Activated CD8-positive, alpha-beta T cell treated with anti-CD3 and anti-CD28 coated beads for 36 hours (primary cell): ENCODE measurements at places on chromosomes 7 and 10. TPM values are rescaled to one million over a fixed set of nuclear protein-coding genes. Genes with fewer than 3 reads are reported as not detected.

GRCh38 chr7:4145576-4145975, 536.5 kb upstream of the FOXK1 start:
- H3K27ac ChIP-seq = no peak overlapping the region
- no peak overlapping the region for H3K4me3 ChIP-seq
- DNase-seq = no peak
- peaks cover 5% of the 10 kb centered on the region for H3K4me1 ChIP-seq
- peaks cover 10% of the 10 kb centered on the region for H3K27me3 ChIP-seq

DNA sequence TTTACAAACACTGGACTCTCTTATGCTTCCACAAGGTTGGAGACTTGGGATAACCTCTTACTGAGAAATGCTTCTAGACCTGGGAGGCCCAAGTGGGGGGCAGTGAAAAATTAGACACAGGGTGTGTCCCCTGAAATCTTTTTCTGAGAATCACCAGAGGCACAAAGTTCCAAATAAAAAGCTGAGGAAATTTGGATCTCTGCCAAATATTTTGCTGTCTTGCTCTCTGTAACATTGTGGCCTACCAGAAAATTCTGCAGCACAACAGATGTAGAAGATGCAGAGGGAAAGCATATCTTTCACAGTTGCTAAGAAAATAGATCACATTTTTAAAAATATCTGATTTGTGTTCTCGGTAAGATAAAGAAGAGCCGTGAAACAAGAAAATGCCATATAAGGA, 849.4 kb downstream of the CCSER2 start:
- no peak overlapping the region for H3K27ac ChIP-seq
- no peak overlapping the region for H3K4me3 ChIP-seq
- H3K36me3 ChIP-seq = no peaks in the 10 kb centered on the region
- H3K4me1 ChIP-seq = no peaks in the 10 kb centered on the region
- DNase-seq = no peak

DNA sequence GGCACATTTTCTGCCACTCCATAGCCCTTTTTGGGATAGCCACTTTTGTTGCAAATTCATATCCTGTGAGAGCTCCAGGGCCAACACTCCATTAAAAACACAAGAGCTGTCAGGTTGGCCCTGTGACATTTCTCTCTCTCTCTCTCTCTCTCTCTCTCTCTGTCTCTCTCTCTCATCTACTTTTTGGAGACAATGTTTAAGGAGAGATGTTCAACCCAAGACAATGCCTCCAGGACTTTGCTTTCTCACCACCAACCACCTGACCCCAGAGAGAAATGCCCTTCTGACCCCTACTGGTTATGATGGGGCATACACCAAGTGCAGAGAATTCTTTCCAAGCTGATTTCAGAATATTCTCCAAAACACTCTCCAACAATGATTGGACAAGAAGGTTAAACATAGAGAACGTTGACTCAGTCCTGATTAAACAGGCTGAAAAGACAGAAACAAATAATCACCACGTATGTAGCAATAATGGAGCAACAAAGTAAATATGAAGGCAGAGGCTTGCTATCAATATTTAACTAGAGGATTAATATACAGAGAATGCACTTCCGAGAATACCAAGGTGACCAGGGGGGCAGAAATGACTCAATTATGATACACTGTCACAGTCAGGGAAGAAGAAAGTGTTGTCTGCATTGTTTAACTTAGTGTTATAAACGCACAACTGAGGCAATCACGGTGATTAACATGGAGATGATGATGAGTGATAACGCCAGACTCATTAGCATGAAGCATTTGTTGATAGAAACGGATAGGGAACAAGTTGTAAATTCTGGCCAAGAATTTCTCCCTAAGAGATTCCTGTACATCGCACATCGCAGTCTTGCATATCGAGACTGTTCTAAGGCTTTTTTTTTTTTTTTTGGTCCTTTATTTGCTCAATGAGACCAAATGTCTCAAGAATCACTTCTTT, 178.5 kb downstream of the NRP1 start:
- peak; percentile 36 for DNase-seq
- H3K36me3 ChIP-seq = no peaks in the 10 kb centered on the region
- H3K4me3 ChIP-seq = no peak overlapping the region

GRCh38 chr10:112954974-112955581, 5.0 kb downstream of the TCF7L2 start:
- no peak for DNase-seq
- no peaks in the 10 kb centered on the region for H3K36me3 ChIP-seq
- H3K4me3 ChIP-seq = no peak overlapping the region
- peaks cover 27% of the 10 kb centered on the region for H3K4me1 ChIP-seq
- no peak overlapping the region for H3K27ac ChIP-seq

GRCh38 chr10:130905386-130905785, 406.1 kb downstream of the TCERG1L start:
- no peak for DNase-seq
- no peak overlapping the region for H3K27ac ChIP-seq
- H3K27me3 ChIP-seq = no peaks in the 10 kb centered on the region
- no peaks in the 10 kb centered on the region for H3K4me1 ChIP-seq

GRCh38 chr10:119495021-119495505, 47.5 kb downstream of the RGS10 start:
- DNase-seq = no peak
- H3K27ac ChIP-seq = peak overlapping the region; percentile 65
- peaks cover 28% of the 10 kb centered on the region for H3K36me3 ChIP-seq
- no peaks in the 10 kb centered on the region for H3K27me3 ChIP-seq

DNA sequence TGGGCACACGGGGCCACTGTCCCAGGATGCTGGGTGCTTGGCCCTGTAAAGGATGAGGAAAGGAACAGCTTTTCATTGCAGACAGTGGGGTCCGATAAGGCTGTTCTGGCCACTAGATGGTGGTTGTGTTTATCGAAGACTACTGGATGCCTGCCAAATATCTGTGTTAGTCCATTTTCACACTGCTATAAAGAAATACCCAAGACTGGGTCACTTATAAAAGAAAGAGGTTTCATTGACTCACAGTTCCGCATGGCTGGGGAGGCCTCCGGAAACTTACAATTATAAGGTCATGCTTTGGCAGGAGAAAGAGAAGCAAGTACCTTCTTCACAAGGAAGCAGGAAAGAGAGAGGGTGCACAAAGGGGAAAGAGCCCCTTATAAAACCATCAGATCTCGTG, 32.2 kb upstream of the GARS1 start:
- no peak for DNase-seq
- H3K27me3 ChIP-seq = no peaks in the 10 kb centered on the region
- no peak overlapping the region for H3K4me3 ChIP-seq
- peaks cover 10% of the 10 kb centered on the region for H3K36me3 ChIP-seq
- H3K27ac ChIP-seq = no peak overlapping the region

GRCh38 chr10:89516149-89516832, 19.1 kb downstream of the SLC16A12 start:
- H3K4me1 ChIP-seq = no peaks in the 10 kb centered on the region
- DNase-seq = no peak
- H3K4me3 ChIP-seq = no peak overlapping the region

DNA sequence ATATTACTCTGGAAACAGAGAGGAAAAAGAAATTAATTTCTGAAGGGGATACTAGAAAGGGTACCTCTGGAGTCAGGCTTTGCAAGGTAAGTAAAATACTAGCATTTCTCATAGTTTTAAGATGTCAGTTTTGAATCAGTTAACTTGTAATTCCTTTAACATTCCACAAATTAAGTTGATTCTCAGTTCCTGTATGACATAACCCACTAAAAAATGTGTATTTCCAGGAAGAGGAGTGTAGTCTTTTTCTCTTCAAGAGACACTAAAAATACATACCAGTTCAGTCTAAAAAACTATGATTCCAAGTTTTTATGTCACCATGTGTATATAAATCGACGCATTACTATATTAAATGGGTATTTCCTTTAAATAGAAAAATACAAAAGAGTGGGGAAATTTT, 113.2 kb downstream of the CDK6 start:
- H3K27ac ChIP-seq = no peak overlapping the region
- no peak for DNase-seq
- H3K36me3 ChIP-seq = peaks cover 71% of the 10 kb centered on the region
- H3K4me3 ChIP-seq = no peak overlapping the region
- peaks cover 51% of the 10 kb centered on the region for H3K4me1 ChIP-seq

- peak overlapping the region; percentile 10 for H3K4me3 ChIP-seq
- H3K27ac ChIP-seq = peak overlapping the region; percentile 92
- peaks cover 69% of the 10 kb centered on the region for H3K4me1 ChIP-seq
- no peaks in the 10 kb centered on the region for H3K36me3 ChIP-seq
Measured at GRCh38 chr10:33134011-33134751, 176.2 kb upstream of the ITGB1 start.

DNA sequence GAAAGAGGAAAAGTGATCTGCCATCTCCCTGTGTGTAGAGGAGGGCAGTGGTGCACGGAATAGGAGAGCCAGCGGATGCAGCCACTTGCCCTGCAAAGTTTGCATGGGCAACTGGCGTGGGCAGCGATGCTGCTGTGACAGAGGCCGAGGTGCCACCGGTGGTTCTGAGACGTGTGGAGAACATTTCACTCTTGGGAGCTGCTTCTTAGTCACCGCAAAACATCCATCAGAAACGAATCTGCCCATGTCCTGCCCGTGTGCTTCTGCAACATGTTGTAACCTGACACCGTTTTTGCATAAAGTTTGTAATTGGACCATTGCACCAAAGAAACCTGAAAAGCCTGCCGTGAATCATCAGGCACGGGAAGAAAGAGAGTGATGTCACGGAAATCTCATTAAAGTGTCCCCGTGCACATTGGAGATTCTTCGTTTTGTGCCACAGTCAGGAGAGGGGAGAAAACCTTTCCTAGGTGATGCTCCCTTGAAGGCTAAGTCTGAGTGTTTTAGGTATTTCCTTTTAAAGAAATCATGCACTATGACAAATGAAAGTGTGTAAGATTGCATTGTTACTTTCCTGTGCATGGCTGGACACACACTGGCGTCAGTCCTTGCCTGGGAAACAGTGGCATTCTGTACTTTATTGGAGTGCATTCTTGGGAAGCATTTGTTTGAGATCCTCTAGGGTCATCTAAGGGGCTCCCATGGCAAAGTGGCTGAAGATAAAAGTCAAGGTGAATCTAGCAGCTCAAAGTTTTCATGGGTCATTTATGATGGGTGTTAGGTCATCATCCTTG, 302.6 kb downstream of the KLF6 start:
- no peak overlapping the region for H3K4me3 ChIP-seq
- H3K27ac ChIP-seq = no peak overlapping the region
- H3K27me3 ChIP-seq = peaks cover 9% of the 10 kb centered on the region
- H3K36me3 ChIP-seq = no peaks in the 10 kb centered on the region
- no peak for DNase-seq

DNA sequence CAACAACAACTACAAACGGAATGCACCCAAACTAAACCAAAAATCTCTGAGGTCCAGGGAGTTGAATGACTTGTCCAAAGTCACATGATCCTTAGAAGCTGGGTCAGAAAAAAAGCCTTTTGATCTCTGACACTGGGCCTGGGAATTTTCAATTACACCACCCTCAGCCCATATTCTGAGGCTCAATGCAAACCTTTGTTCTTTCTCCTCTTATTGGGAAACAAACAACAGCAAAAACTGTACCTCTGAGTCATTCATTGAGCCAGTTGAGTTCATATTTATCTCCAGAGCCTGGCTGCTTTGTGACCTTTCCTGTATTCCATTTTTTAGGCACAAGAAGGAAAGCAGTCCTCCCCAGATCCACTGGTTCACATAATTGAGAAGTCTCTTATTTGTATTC, 51.2 kb upstream of the SORCS1 start:
- no peaks in the 10 kb centered on the region for H3K4me1 ChIP-seq
- no peak overlapping the region for H3K27ac ChIP-seq
- H3K36me3 ChIP-seq = no peaks in the 10 kb centered on the region
- no peak for DNase-seq
- no peak overlapping the region for H3K4me3 ChIP-seq

Gene OGDHL
- total RNA-seq = 0.40 TPM

Gene TMEM178B
- total RNA-seq = 0.34 TPM

Gene ARHGEF5
- total RNA-seq = 6.7 TPM

Gene CHAT
- total RNA-seq = not detected

Gene TAS2R5
- 0.83 TPM for total RNA-seq

Gene CALML5
- not detected for total RNA-seq

Gene PON1
- not detected for total RNA-seq

Gene SMO
- 0.81 TPM for total RNA-seq

Gene INMT
- not detected for total RNA-seq

Gene CASD1
- 17.0 TPM for total RNA-seq

Gene TMEM213
- total RNA-seq = not detected

Gene RPEL1
- not detected for total RNA-seq

Gene ZNF117
- total RNA-seq = 4.2 TPM
